ENCODE measurements at places on chromosomes 4 and X.

DNA sequence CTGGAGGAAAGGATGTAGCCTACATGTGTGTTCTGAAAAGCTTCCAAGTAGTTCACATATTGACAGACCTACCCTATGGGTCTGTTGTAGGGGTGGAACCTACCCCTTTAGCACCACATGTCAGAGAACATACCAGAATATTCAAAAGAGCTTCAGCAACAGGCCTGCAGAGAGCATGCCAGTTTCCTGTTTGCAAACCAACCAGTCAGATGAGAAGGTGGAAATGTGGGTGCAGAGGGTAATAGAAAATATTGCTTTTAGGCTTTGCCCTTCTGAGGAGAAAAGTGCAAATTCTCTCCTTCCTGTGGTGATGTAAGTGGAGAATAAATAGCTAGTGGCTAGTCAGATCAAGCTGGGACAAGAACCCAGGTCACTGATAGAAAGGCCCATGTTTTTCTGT lies 16.4 kb downstream of the INTS6L start:
- DNase-seq, result no peak

DNA sequence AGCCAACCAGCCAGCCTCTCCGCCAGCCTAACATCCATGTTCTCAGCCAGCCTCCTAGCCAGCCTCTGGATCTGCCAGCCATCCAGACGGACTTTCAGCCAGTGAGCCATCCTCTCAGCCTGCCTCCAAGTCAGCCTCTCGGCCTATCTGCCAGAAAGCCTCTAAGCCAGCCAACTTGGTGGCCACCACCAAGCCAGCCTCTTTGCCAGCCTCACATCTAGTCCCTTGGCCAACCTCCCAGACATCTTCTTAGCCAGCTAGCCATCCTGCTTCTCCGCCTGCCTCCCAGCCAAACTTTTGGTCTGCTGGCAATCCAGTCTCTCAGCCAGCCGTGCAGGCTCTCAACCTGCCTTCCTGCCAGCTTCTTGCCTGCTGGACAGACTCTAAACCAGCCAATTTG lies 16.4 kb upstream of the ARAP2 start:
- no peak for DNase-seq

- DNase-seq, result no peak
Observed at GRCh38 chr4:8142556-8142955, 16.1 kb downstream of the ABLIM2 start.

- no peak for DNase-seq
Observed at GRCh38 chrX:153736071-153736820, 11.6 kb downstream of the ABCD1 start.

DNA sequence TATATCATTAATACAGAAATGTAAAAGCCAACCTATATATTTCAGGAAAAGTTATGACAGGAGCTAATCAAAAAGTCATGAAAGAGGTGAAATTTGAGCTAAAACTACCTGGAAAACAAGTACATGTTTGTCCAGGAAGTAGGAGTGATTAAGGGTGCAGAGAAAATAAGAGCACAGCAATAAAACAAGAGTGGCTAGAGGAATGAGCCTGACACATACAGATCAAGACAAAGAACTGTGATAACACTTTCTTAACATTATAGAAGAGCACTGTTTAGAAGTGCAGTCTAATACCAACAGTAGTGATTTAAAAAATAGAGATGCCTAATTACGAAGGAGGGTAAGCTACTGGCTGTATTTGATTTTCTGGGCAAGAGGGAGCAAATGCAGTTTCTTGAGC lies 125.1 kb downstream of the WDFY3 start:
- no peak for DNase-seq

- no peak for DNase-seq
Observed at GRCh38 chr4:95360906-95361695, 187.7 kb downstream of the UNC5C start.

GRCh38 chrX:69136546-69137331 lies 28.5 kb downstream of the PJA1 start:
- DNase-seq, result no peak

DNA sequence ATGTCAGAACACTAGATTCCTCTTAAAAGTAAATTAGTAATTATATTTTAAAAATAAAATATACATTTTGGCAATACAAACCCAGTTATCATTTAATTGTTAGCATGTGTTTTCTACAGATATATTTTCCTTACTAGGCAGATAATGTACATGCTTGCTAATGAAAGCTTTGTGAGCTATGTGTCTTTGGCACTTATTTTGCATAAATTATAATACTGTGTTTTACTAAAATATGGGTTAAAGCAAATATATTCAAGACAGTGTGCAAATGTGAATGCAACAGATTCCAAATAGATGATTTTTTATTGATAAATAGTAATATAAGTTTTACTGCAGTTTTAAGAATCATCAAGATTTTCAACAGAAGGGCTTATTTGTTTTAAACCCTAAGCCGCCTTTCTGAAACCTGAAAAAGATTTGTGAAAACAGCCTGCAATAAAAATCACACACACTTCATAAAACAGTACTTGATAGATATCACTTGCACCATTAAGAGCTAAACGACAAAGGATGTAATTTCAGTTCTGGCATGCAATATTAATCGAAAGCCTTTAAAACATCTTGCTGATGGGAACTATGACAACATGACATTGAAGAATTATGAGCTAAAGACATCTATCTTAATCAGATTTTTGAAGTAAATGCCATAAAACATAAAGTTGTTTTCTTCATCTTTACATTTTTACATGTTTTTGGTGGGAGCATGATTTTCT lies 333.3 kb downstream of the DCTD start:
- no peak for DNase-seq

GRCh38 chr4:54392479-54392878 lies 163.4 kb downstream of the PDGFRA start:
- no peak for DNase-seq

DNA sequence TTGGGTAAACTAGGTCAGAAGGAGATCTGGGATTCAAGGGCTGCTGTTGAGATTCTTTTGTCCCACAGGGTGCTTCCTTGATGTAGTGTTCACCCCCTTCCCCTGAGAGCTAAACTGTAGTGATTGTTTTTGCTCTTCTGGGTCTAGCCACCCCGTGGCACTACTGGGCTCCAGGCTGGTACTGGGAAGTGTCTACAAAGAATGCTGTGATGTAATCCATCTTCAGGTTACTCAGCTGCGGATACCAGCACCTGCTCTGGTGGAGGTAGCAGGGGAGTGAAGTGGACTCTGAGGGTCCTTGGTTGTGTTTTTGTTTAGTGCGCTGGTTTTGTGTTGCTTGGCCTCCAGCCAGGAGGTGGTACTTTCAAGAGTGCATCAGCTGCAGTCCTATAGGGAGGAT lies 365.5 kb downstream of the ZNF674 start:
- no peak for DNase-seq

GRCh38 chr4:159410076-159410777 lies 307.3 kb downstream of the RAPGEF2 start:
- no peak for DNase-seq

GRCh38 chrX:44876767-44877166 lies 3.8 kb downstream of the KDM6A start:
- DNase-seq, result no peak
